ENCODE measurements at places on chromosomes 4 and X.

GRCh38 chrX:40095583-40096394 lies 2.0 kb downstream of the BCOR start:
- no peak for DNase-seq

GRCh38 chr4:85491527-85491926 lies 16.6 kb downstream of the ARHGAP24 start:
- no peak for DNase-seq

DNA sequence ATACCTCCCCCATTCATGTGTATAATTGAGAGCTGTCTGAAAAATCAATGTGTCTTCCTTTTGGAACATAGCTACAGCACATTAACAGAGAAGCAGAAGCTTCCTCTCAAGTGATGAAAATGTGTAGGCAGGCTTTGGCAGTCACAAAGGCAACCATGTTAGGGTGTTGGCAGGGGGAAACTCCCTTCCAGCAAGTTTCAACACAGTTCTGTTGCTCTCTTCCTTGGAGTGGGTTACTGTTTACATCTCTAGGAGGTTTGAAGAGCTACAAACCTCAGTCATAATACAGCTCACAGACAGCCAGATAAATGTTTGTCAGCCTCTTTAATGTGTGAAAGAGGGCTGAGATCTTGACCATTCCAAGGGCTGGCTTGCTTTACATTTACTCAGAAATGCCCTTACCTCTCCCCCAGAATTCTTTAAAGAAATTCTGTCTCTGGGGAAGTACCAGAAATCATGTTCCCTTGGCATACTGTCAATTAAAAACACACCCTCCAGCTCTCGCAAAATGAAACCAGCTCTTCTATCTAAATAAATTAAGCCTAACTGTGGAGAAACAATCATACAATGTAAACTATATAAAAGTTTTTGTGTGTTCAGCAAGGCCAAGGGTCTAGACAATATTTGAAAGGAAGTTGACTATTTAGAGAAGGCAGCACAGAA lies 18.9 kb downstream of the ZBTB33 start:
- DNase-seq = no peak

DNA sequence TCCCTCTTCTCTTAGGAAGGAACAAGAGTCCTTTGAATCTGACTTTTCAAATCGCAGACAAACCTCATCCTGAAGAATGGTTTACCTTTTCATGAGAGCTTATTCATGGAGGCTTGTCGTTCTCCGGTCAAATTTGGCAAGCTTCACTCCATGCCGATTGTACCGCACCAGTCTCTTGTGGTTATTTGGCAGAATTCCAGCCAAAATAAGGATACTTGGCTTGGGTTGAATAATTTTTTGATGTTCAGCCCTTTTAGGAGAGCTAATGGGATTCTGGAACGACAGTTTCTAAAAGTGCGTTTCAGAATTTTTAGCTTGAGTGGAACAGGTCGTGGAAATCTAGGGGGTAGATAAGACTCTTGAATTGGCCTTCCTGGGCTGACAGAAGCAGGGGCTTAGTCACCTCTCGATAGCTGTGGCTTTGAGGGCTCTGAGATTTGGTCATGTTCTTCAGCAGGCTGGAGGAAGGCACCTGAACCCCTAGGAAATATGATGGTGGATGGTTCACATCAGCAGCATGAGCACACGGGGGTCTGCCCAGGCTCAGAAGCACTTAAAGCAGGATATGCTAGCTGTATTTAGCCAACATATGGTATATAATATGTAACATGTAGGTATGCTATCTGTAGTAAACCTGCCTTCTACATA lies 1.5 kb downstream of the KLHL2 start:
- no peak for DNase-seq

- DNase-seq = no peak
These were observed 76.4 kb downstream of the JAKMIP1 start for GRCh38 chr4:6123976-6124375.
